ENCODE measurements at places on chromosomes 11 and 22.

GRCh38 chr22:21690401-21690801 is 24.6 kb downstream of the PPIL2 start:
- DNase-seq = no peak

GRCh38 chr11:116718955-116719501 is 53.8 kb downstream of the BUD13 start:
- no peak for DNase-seq

GRCh38 chr11:16114978-16115871 is 241.1 kb downstream of the SOX6 start:
- DNase-seq = no peak

DNA sequence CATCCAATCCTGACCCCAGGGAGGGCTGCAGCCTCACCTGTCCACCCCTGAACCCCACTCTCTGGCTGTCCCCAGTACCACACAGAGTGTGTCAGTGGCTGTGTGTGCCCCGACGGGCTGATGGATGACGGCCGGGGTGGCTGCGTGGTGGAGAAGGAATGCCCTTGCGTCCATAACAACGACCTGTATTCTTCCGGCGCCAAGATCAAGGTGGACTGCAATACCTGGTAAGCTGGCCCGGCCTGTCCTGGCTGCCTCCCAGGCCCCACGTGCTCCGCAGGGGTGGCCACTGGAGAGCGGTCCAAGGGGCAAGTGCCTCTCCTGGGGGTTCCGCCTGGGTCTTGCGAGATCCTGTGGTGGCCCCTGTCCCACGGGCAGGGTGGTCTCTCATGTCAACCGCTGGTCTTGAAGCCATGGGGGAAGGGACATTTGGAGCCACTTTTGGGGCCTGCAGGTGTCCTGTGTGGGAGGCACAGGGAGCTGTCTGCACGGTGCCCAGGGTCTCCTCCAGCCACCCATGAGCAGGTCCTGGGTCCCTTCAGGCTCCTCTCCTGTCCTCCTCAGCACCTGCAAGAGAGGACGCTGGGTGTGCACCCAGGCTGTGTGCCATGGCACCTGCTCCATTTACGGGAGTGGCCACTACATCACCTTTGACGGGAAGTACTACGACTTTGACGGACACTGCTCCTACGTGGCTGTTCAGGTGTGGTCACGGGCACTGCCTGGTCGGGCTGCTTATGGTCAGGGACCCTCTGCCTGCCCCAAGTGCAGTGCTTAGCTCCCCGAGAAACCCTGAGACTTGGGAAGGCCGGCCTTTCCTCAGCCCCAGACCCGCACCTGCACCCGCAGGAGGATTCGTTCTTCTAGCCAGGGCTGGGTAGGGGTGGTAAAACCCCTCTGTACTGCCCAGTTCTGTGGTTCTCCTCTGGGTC is 11.8 kb downstream of the MUC2 start:
- DNase-seq = no peak

DNA sequence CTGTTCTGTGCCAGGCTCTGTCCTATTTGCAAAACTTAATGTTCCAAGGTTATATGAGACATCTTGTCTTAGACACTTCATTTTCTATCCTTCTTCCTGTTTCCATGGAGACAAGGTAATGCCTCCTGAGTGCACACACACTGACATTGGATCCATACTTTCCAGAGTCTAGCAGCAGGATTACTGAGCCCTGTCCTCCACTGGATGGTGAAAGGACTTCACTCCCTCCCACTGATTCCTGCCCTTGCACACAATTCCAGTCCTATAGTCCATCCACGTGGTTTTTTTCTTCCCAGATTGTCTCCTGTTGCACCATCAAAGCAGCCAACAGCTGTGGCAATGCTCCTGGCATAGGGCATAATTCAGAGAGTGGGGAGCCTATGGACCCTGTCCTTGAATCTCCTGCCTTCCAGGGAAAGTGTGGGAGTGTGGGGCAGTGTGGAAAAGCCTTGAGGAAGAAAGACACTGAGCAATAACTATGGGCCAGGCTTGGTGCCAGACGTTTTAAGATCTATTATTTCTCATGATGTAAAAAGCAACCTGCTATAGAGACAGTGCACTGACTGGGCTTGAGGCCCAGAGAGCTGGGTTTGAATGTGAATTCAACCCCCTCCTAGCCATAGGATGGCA is 31.3 kb downstream of the SERPINH1 start:
- DNase-seq = no peak

- no peak for DNase-seq
These were observed 440 bp upstream of the TIMP3 start for GRCh38 chr22:32800994-32801536.

DNA sequence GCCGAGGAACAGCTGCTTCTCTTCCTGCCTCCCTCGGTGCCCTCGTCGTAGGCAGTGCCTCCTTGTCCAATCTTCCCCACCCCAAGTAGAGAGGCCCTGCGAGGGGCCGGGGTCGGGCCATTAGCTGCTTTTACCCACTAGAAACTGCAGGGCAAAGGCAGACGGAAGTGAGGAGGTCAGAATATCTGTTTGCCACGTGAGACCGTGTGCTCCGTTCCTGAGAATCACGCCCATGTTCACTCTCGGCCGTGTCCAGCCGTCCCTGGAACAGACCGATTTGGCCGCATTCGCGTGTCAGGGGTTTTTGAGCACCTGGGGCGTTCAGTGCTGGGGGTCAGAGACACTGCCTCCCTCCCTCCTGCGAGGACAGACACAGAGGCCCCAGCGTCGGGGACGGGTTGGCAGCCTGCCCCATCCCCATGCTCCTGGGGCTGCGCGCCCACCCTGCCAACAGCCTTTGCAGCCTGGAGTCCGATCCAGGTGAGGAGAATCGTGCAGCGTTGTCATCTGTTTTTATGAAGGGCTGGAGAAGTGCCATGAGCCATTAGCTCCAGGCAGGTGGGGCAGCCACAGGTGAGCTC is 982.2 kb downstream of the BRD1 start:
- no peak for DNase-seq

GRCh38 chr11:129312730-129313503 is 62.7 kb upstream of the BARX2 start:
- no peak for DNase-seq

- DNase-seq = no peak
These were observed 15.2 kb upstream of the MS4A4E start for GRCh38 chr11:60257956-60258722.

- DNase-seq = no peak
These were observed 140.2 kb upstream of the TIMP3 start for GRCh38 chr22:32661296-32661695.

GRCh38 chr11:130629039-130629438 is 180.6 kb downstream of the ADAMTS15 start:
- peak; percentile 18 for DNase-seq

- DNase-seq = no peak
These were observed 89.0 kb downstream of the OPCML start for GRCh38 chr11:133443206-133443747.

- no peak for DNase-seq
These were observed 573 bp downstream of the PPFIA1 start for GRCh38 chr11:70270877-70271648.

- DNase-seq = no peak
These were observed 171.5 kb upstream of the B3GAT1 start for GRCh38 chr11:134583397-134583990.

DNA sequence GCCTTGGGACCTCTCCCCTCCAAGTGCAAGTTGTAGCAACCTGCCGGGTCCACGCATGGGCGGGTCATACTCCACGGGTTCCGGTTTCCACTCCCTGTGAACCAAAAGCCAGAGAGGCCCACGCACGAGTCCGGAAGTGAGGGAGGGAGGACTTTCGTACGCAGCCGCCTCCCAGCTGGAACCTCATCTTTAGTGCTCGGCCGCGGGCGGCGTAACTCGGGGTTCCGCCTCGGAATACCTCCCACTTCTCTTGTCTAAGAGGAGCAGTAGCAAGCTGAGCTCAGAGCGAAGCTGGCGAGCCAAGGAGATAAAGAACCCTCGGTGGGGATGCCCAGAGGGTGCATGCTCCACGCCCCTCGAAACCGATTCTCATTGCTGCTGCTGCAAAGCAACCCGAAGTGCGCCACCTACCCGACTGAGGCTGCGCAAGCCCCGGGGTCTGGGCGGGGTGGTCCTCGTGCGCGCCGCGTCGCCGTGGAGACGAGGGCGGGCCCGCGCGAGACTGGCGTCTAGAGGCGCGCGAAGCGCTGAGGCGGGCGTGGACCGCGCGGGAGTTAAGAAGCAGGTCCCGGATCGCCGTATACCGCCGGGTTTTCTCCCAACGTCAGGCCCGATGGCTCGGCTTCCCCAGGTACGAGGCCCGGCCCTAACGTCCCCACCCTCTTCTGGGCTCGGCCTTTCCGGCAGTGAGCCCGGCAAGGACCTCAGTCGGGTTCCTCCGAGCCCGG is at the start of gene SFI1:
SFI1 (plus strand) TSS at position 530 of the 728 bp plus-strand sequence. CDS start 11,749 bp downstream, outside the sequence.
- DNase-seq = peak; percentile 95

DNA sequence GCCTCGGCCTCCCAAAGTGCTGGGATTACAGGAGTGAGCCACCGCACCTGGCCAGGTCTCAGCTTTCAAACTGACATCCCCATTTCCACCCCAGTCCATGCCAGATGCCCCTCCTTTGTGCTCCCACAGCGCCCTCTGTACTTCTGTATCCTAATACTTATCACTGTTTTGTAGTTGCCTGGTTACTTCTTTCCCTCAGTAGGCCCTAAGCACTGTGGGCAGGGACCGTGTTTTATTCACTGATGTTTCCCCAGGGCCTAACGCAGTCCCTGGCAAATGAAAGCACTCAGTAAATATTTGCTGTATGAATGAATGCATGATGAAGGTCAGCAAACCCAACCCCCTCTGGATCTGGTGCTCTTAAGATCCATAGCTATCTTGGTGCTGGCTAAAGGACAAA is 2.2 kb upstream of the TRIM3 start:
- DNase-seq = no peak

DNA sequence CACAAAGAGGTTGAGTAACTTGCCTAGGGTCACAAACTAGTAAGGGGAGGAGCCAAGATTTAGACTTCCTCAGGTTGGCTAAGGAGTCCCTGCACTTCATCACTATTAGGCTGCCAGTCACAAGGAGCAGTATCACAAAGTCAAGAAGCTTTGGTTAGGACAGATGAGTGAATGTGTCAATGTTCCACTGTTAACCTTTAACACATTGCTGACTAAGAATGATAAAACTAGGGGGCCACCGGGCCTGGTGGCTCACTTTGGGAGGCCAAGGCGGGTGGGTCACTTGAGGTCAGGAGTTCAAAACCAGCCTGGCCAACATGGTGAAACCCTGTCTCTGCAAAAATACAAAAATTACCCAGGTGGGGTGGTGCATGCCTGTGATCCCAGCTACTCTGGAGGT is 32.0 kb downstream of the TMEM123 start:
- DNase-seq = no peak

DNA sequence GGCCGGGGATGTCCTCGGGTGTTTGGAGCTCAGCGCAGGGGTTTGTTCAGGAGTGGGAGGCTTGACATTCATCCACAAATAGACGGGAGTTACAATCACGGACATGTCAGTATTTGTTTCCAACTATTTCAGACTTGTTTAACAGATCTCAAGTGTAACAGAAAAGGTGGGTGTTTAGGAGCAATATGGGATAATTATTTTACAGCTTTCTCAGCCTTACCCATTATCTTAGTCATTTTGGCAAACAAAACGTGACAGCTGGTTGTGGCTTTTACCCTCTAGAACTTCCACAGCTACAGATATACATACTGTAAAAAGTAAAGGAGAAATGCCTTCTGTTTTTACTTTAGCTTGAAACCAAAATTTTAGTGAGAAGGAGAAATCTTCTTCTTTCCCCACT is 178.7 kb upstream of the TMEM45B start:
- DNase-seq = no peak

- DNase-seq = no peak
These were observed 71.6 kb downstream of the KCNQ1 start for GRCh38 chr11:2516276-2517015.

DNA sequence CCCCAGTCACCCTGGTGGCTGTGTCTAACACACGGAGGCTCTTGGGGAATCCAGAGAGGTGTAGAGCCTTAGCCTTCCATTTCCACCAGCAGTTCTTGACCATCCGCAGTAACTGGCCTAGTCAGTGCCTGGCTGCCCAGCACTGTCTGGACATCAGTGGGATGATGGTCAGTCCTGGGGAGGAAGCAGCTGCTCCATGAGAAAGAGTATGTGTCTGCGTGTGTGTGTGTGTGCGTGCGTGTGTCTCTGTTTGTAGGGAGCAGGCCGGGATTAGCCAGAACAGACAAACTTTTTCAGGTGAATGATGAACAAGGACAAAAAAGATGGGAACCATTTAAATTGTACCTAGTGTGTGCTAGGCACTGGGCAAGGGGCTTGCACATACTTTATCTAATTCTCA is 109.3 kb upstream of the SYT13 start:
- DNase-seq = no peak

DNA sequence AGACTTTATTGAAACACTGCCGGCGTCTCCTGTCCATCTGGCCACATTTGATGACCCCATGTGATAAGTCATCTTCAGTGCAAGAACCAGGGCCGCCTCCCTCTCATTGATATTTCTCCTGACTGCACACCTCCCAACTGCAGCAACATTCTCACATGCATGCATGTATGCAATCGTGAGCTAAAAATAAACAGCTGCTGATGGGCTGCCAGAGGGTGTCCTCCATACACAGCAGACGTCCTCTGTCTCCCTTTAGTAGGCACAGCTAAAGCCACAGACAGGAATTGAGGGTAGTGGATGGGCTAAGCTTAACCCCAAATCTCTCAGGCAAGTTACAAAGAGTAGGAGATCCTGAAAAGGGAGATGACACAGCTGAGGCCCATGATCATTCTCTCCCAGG is 106.7 kb upstream of the HSD17B12 start:
- DNase-seq = no peak

DNA sequence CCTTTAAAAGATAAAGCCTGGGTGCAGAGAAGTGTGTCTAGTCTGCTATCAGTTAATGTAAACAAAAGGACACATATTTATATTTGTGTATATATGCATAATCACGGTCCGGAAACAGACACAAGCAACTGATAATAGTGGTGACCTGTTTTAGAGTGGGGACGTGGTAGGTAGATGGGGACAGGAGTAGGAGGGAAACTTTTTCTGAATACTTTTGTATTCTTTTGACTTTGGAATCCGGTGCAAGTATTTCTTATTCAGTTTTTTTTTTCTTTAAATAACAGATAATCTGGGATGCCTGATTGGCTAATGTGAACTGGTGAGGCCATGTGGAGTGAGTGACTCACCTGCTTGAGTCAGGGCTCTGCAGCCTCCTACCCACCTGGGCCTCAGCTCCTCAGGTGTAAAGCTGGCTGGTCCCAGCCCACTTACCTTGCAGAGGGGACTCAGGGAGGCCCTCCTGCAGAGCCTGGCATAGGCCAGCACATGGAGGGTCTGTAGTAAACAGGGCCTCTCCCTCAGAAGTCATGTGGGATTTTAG is 15.3 kb downstream of the MICAL2 start:
- no peak for DNase-seq

GRCh38 chr22:36247955-36248354 is 5.0 kb upstream of the APOL1 start:
- no peak for DNase-seq

DNA sequence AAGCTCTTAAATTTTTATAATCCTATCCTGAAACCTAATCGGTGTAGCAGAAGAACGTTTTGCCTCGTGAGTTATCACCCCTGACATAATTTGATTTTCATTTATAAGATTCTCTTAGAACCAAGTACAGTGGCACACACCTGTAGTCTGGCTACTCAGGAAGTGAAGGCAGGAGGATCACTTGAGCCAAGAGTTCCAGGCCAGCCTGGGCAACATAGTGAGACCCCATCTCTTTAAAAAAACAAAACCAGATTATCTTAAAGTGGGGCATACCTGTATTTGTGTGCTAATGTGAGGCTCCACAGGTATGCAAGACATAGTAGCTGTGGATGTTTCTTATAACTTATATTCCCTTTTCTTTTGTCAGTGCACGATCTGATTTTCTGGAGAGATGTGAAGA is 19.0 kb downstream of the ZFTA start:
- DNase-seq = no peak
